Adipocyte (in vitro differentiated cells): ENCODE measurements at places on chromosomes 7 and 10.
A peak's percentile ranks its signal among the peaks of the same experiment; 100 is the strongest.

- no peak for DNase-seq
Measured at GRCh38 chr7:69849268-69849667, 251.0 kb downstream of the AUTS2 start.

GRCh38 chr10:124517931-124518330 is 56.3 kb downstream of the LHPP start:
- DNase-seq = no peak

- no peak for DNase-seq
Measured at GRCh38 chr7:7765422-7765821, 47.0 kb upstream of the RPA3 start.

- DNase-seq = no peak
Measured at GRCh38 chr7:137987968-137988367, 13.9 kb downstream of the CREB3L2 start.

GRCh38 chr10:15795036-15795792 is 65.1 kb downstream of the MINDY3 start:
- no peak for DNase-seq

DNA sequence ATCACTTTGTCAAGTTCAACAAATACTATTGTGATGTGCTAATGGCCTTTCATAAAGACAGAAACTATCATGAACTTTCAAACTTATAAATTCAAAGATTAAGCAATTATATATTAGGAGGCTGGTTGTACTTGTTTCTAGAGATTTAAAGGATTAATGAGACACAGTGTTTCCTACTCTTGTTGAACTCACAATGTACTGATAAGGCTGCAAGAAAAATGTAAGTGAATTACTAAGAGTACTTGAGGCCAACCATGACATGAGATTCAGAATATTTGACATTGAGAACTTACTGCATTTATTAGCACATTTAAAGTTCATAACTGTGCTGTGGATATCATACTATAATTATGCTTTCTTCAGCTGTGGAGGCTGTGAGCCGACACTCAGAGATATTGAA is 1210.5 kb upstream of the SORCS1 start:
- DNase-seq = no peak

DNA sequence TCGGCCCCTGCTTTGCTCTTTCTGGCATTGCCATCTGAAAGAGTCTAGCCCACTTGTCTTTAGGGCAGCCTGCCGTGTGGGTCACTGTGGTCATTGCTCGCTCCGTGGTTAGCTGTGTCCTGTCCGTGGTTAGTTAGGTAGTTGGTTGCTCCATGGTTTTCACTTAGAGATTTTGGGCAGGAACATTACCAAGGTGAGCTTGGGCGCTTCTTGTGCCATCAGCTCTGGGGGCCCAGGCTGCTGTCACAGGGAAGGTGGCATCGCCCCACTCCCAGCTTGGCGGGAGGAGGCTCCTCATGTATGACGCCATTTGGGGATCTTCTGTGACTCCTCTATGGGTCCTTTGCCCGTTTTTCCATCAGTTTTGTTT is 53.1 kb downstream of the INPP5A start:
- no peak for DNase-seq

- DNase-seq = no peak
Measured at GRCh38 chr10:128295003-128295402, 168.8 kb upstream of the MKI67 start.

DNA sequence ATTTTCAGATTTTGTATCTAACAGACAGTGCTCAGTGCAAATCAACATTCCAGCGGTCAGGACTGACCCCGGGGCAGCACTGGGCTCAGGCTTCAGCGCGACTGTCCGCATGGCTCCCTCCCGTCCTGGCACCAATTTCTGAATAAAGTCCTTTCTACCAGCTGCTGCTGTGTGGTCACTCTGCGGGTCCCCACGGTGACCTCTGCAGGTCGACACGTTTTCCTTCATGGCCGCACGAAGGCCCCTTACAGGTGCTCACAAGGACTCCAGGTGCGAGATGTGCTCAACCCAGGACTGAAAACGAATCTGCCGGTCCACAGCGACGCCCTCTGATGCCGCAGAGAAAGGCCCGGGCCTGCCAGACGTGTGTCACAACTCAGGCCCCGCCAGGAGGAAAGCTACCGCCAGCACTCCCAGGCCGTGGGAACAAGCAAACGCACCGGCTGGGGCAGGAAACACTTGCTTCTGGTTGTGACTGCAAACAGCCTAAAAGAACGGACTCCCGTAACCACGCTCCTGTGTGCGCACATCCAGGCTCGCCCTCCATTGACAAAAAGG is 3.7 kb upstream of the UTF1 start:
- no peak for DNase-seq

- no peak for DNase-seq
Measured at GRCh38 chr7:157080111-157080730, 58.5 kb upstream of the UBE3C start.

DNA sequence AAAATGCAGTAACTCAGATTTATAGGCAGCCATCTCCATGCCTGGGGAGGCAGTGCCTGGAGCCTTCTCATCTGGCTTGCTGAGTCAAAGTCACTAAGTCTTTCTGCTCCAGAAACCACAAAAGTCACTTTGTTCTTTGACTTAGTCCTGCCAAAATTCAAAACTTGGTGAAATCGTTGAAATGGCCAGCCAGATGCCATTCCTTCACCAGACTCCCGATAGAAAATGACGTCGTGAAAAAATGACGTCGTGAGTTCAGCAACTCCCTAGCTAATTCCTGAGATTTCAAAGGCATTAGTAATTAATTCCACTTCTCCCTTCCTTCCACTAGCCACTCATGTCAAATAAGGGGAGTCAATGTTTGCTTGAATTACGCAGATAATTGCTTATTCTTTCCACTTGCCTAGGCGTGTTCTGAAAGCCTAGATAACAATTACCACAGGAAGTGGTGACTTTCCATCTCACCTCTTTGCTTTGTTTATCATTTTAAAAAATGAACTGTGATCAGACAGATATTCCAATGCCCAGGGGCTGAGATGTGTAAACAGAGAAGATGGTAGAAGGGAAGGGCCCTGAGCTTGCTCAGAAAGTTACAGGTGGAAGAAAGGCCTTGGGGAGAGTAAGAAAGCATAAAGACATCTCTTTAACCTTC is 48.5 kb upstream of the OSBPL3 start:
- peak; percentile 42 for DNase-seq

DNA sequence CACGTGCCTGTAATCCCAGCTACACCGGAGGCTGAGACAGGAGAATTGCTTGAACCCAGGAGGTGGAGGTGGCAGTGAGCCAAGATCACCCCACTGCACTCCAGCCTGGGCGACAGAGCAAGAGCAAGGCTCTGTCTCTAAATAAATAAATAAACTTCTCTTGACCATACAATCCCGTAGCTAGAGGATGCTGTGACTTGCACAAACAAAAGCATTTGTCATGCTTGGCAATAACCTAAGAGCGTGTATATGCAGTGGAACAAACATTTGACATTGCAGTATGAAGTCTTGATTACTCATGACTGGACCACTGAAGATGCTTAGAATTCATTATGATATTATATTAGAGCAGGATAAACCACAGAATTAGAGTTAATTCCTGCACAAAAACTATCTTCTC is 1.4 kb upstream of the C7orf57 start:
- DNase-seq = no peak

GRCh38 chr7:26213807-26214515 is 12.4 kb downstream of the CBX3 start:
- no peak for DNase-seq

DNA sequence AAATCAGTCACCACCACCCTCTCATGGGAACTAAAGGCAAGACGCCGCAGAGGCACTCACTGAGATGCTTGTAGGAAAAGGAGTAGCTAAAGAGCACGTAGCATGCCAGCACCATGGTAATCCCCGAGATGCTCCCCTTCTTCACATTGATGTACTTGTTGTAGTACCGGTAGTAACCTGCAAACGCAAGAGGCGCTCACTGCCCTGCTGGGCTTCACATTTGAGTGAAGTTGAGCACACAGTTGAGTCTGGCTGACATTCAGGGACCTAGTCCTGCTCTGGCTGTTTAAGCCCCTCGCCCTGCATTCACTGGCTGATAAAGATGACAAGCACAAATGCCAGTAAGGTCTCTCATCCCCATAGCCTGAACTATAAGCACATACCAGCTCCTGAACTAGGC is 6.9 kb downstream of the ATP5MF start:
- peak; percentile 15 for DNase-seq

- DNase-seq = peak; percentile 15
Measured at GRCh38 chr7:150968734-150969372, 9.3 kb downstream of the KCNH2 start.

- DNase-seq = peak; percentile 73
Measured at GRCh38 chr10:30359373-30360206, 10.5 kb upstream of the MTPAP start.

GRCh38 chr7:3078514-3078913 is 34.8 kb upstream of the CARD11 start:
- DNase-seq = no peak

- no peak for DNase-seq
Measured at GRCh38 chr10:73810358-73810734, 1.1 kb downstream of the NDST2 start.

- DNase-seq = no peak
Measured at GRCh38 chr7:65924193-65924592, 51.3 kb downstream of the VKORC1L1 start.

- DNase-seq = no peak
Measured at GRCh38 chr10:72421885-72422540, 67.3 kb upstream of the DNAJB12 start.

GRCh38 chr10:129657297-129658017 is 190.4 kb downstream of the MGMT start:
- no peak for DNase-seq

- peak; percentile 63 for DNase-seq
Measured at GRCh38 chr7:94396596-94396995, 1.9 kb downstream of the COL1A2 start.

GRCh38 chr10:110765513-110766319 is 106.0 kb upstream of the PDCD4 start:
- DNase-seq = no peak

DNA sequence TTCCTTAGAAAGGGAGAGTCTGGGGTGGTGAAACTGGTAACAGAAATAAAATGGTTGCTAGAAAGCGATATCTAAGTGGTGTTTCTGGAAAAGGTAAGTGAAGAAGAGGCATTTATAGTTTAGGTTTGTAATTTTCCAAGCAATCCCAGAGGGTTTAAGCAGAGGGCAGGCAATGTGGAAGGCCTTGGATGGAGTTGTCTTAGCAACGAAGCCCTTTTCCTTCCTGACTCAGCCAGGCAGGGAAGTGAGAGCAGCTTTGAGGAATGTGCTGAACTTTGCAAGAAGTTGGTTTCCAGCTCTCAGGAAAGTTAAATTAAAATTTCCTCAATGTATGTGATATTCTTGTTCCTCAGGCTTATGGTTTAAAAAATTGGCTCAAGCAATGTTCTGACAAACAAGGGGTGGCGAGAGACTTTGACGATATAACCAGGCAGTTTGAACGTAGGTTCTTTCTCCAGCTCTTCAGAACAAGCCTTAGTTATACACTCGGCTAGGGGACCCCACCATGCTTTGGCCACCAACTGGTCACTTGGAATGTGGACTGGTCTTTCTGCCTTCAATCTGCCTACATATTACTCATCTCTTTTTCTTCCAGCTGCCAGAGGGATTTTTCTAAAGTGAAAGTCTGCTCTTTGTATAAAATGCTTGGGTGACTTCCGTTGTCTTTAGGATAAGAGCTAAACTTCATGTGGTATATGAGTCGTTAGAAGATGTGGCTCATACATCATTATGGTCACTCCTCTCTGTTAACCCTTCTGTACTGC is 66.9 kb upstream of the SLC25A13 start:
- peak; percentile 70 for DNase-seq

DNA sequence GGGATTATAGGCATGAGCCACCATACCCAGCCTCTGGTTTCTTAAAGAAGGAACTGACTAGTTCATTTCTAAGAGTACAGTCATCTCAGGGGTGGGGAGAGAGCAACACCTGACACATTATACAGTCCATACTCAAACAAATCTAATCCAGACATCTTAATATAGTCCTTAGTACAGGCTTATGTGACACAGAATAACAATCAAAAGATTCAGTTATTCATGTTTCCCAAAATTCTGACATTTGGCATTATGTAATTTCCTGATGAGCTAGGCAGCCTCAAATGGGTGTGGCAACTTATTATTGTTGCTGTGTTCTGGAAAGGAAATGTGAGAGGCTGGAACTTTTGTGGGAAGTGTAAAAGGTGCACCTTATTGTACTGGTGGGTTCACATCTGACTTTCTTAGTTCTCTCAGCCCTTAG is 116.3 kb downstream of the WDFY4 start:
- DNase-seq = peak; percentile 2

DNA sequence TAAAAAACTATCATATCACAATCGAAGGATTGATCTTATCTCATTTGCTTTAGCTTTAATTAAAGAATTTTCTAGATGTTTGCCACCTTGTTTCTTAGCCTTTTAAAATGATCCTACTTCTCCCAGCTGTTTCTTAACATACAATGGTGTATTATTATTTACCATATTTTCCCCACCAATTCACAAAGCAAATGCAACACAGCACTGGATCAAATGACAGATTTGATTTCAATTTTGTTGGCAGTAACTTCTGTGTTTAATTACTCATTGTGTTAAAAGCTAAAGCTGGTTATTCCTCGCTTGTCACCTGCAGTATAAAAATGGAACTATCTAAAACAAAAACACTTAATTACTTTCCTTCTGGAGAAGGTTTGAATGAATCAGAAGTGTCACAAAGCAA is 19.6 kb downstream of the SVIL start:
- DNase-seq = no peak

GRCh38 chr10:92124616-92125143 is 166.2 kb downstream of the CPEB3 start:
- DNase-seq = peak; percentile 75

DNA sequence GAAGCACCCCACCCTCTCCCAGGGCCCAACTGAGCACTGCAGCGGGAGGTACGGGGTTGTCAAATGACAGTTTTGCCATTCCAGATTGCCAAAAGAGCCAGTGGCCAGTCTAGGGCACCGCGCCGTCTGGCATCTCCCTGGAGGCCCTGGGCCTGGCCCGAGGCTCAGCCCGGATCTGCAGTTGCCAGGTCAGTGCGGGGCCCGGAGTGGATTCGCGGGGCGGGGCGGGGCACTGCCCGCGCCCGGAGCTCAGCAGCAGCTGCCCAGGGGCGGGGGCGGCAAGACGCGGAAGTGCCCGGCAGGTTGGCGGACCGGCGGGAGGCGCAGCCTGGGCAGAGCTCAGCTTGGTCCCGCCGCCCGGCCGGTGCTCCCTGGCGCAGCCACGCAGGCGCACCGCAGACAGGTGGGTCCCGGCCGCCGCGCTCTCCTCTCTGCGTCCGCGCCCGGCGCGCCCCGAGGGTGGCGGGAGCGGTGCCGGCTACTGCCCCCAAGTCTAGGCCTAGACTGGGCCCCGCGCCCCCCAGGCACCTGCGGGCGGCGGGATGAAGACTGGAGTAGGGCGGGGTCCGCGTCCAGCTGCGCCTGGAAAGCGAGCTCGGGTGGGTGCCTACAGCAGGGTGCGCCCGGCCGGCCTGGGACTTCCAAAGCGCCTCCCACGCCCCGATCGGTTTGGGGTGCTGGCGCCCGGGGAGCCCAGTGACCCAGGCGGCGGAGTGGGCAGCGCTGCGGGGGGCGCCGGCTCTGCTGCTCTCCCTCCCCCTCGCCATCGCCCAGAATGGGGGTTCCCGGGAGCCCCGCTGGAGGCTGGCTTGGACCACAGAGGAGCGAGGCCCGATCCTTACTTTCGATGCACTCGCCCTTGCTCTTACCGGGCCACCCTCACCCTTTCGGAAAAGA is at the start of gene IRF5:
Gene IRF5 (plus strand): TSS at position 281 of the 897 bp plus-strand sequence. CDS start 4,155 bp downstream, outside the sequence.
- peak; percentile 44 for DNase-seq

GRCh38 chr7:13041368-13041988 is 354.0 kb downstream of the ARL4A start:
- no peak for DNase-seq

GRCh38 chr7:121499624-121500023 is 103.5 kb upstream of the FAM3C start:
- no peak for DNase-seq
